ENCODE measurements at places on chromosomes 7 and 10. TPM values are rescaled to one million over a fixed set of nuclear protein-coding genes. Genes with fewer than 3 reads are reported as not detected.
A peak's percentile ranks its signal among the peaks of the same experiment; 100 is the strongest.

GRCh38 chr7:127021019-127021738 lies 231.6 kb downstream of the GRM8 start:
- DNase-seq, result no peak

GRCh38 chr7:110940756-110941155 lies 150.2 kb upstream of the LRRN3 start:
- no peak for DNase-seq

DNA sequence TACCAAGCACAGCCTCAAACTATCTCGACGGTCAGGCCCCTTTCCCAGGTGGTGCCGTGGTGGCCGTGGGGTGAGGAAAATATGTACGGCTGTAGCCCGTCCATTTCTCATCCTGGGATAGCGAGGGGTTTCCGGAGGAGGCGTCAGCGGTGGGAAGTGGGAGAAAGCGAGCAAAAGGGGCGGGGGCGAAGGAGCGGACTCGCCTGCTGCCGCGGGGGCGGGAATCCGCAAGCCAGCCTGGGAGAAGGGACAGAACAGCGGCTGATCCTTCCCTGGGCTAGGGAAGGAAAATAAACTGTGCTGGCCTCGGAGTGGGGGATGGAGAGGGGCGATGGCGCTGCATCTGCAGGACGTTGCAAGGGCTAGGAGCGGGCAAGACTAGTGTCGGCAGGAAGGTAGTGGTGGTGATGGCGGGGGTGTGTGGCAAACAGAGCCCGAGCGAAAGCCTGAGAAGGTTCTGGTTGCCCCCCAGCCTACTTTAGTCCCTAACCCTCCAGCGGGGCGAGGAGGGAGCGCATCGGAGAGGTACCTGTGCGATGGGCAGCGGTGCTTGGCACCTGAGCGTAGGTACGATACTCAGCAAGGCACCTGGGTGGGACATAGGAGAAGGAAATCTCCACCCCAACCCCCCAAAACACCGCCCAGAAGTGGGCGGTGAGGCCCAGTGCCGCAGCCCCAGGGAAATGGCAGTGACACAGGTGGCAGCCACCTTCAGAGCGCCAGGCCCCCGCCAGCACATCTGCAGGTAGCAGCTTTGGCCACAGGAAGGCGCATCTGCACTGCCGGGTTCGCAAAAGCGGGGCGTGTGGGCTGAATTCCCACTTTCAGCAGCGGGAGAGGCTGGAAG lies 49.9 kb upstream of the STEAP1B start:
- DNase-seq, result no peak

DNA sequence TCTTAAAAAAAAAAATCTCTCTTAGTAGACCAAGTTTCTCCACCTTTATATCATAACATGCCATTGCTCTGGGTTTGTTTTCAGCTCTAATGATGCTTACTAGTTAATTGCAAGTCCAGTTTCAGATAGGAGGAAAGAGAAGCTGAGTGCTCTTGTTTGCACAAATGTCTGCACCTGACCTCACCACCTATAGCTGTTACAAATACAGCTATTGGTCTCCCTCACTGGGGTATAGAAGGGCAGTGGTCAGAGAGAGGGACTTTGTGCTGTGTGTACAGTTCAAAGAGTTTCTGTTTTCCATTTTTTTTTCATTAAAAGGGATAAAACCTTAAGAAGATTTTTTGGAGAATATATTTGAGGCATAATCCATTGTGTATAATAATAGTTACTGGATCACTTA lies 52.7 kb downstream of the TAS2R16 start:
- no peak for DNase-seq

DNA sequence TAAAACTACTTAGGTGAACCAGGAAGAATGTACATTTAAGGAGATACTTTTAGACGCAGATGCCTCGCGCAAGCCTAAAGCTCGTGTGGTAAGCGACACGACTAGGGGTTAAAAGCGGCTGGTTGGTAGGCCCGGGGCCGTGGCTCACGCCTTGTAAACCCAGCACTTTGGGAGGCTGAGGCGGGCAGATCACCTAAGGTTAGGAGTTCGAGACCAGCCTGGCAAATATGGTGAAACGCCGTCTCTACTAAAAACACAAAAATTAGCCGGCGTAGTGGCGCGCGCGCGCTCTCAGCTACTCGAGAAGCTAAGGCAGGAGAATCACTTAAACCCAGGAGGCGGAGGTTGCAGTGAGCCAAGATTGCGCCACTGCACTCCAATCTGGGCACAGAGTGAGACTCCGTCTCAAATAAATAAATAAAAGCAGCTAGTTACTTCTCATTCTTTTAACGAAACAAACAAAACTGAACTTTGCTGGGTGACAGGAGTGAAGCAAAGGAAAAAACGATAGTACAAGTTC lies 879 bp downstream of the NUDT5 start:
- peak; percentile 20 for DNase-seq

DNA sequence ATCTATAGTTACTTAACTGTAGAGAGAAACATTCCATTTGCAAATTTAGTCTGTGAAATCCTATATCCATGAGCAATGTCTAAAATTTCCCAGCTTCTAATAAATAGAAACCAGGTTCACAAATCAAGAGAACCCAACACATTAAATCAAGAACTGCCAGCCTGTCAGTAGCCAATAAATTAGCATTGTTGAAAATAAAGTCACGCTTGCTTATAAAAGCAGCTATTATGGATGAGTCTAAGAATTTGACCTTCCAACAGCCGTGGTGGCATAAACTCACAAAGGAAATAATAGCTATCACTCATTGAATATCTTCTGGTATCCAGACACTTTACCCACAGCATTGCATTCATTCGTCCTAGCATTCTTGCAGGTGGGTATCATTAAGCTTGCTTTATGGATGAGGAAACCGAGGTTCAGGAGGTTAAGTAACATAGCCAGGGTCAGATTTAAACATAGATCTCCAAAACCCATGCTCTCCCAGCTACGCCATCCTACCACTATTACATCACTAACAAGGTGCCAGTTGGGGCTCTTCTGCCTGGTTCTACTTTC lies 260.1 kb upstream of the YAE1 start:
- DNase-seq, result peak; percentile 52

The PPP1R17 gene
- total RNA-seq, result not detected

The CYP2C18 gene
- not detected for total RNA-seq

The ADIRF gene
- total RNA-seq, result not detected

The PLEKHA1 gene
- total RNA-seq, result 6.9 TPM

The PRLHR gene
- total RNA-seq, result not detected
